ENCODE measurements at places on chromosomes 2 and 18.

- DNase-seq = no peak
Observed at GRCh38 chr2:28088970-28089369, 198.4 kb downstream of the BABAM2 start.

DNA sequence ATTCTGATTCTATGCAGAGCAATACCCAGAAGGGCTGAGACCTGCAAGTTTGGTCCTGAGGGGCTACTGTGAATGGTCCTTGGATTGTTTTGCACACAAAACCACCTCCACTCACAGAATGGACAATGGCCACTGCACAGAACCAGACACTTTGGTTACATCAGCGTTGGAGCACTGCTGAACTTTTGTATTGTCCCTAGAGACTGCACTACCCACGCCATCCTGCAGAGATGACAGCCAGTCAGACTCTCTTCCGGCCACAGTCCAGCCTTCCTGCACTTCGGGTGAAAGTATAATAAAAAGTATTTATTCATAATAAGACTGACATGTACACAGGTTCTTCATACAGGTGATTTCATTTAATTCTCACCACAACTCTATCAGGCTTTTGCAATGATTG is 35.7 kb downstream of the CELF4 start:
- DNase-seq = no peak

DNA sequence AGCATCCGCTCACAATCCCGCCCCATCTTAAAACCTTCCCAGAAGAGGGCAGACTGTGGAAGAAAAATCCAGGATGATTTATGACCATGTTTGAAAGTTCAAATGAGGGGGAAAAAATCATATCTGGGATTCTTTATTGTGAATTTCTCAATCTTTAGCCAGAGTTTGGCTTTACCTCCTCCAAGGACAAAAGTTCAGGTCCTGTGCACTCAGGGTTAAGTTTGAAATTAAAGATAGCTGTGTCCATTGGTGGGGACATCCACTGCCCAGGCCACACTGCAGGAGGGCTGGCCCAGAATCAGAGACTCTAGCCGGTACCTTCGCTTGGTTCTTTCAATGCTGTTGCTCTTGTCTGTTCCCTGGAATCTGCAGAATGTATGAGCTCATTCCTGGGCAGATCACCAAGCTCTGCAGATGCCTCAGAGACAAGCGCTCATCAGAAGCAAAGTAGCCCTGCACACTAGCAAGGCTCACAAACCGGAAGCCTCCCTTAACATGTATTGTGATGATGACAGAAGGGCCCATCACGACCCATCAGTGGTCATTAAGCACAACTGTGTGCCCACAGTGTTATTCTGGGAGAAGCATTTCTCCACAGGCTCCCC is 375.3 kb upstream of the KLHL29 start:
- DNase-seq = no peak

DNA sequence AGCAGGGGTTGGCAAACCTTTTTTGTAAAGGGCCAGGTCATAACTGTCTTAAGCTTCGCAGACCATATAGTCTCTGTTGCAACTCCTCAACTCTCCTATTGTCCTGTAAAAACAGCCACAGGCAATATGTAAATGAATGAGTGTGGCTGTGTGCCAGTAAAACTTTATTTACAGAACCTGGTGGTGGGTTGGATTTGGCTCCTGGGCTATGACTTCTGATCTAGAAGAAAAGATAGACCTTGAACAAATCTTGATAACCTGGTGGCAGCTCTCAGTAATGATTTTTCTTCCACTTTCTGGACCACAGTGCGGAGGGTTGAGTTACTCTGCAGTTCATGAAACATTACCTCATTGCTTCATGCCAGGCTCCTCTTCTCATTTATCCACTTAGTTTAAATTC is 139.3 kb downstream of the MYCN start:
- no peak for DNase-seq

DNA sequence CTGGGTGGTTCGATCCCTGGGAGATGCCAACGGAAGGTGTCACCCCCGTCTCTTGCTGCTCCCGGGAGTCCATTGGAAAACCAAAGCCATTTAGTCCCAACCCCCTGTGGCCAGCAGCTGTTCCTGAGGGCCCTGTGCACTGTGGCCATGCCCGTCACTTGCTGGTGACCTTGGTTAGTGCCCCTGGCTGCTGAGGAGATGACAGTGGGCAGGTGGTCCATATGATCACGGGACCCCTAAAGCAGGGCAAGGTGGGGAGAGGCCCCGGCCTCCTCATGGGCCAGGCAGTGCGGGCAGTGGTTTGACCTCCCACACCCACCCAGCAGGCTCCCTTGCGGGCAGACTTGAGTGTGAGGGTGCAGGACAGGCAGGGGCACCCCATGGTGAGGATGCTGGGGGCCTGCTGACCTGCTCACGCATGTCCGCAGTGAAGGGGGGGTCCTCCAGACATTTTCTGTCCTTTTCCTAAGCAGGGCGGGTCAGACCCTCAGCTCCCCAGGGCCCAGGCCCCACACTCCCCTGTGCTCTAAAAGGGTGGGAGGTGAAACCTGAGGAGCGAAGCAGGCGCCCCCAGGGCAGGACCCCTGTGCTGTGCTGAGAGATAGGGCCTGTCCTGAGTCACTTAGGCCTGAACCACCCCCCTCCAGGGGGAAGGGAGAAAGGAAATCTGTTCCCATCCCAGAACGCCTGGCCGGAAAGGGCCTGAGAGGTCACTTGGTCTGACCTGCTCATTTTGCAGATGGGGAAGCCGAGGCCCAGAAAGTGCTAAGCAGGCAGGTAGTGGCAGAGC is 6.8 kb downstream of the ITM2C start:
- DNase-seq = no peak

- no peak for DNase-seq
Observed at GRCh38 chr2:199449455-199449854, 8.3 kb downstream of the SATB2 start.

Data from AML-193 (cell line).